AG04450 (cell line): ENCODE measurements at places on chromosomes 1 and 21.

DNA sequence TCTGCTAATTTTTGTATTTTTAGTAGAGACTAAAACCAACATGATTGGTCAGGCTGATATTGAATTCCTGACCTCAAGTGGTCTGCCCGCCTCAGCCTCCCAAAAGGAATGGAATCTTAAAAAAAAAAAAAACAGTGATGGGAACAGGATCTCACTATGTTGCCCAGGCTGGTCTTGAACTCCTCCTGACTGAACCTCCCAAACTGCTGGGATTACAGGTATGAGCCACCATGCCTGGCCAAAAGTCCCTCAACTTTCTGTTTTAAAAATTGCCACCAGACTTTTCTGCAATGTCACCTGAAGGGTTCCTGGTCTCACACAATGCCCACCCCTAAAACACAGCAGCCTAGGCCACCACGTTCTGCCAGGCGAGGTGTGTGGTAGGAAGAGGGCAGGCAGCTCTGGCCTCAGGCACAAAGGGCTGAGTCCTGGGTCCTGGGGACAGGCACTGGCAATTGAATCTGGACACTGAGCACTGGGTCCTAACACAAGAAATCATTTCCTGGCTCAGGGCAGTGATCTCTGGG, 21.2 kb upstream of the THRAP3 start:
- DNase-seq, result no peak

DNA sequence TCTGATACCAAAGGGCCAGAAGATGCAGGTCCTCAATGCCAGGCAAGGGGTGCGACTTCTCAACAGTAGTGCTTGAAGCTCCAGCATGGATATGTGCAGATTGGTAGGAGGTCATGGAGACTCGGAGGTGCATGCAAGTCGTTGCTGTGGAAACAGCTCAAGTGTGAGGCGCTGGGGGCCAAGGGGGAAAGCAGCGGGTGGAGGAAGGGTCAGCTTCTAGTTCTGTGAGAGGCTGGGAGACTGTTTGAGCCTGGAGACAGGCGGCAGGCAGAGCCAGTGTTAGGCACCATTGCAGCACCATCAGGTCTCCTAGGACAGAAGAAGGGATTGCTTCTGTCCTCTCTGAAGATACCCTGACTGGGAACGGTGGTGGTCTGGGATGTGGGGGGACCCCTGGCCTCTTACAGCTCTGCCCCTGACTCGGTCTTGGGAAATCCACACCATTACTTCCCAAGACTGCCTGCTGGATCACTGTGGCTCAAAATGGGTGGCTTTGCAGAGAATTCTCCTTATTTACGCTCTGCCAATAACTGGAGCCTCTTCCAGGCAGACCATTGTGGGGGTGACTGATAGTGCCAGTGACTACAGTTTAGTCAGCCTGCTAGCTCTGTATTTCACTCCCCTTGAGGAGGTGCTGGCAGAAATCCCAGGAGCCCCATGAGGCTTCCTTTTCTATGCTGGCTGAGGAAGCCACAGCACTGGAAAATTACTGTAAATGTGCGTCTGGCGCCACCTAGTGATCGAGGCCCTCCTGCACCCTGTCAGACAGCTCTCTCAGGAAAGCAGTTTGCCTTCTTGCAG, 46.3 kb upstream of the VANGL1 start:
- DNase-seq, result peak; percentile 90

DNA sequence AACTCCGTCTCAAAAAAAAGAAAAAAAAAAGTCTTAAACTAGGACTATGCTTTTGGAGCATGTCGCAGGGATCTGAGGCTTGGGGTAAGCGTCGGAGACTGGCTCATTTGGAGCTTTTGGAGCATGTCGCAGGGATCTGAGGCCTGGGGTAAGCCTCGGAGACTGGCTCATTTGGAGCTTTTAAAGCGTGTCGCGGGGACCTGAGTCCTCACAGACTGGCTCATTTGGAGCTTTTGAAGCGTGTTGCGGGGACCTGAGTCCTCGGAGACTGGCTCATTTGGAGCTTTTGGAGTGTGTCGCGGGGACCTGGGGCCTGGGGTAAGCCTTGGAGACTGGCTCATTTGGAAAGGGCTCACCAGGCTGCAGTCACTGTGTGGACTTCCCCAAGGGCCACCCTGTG, 13.6 kb upstream of the TSPEAR start:
- no peak for DNase-seq

DNA sequence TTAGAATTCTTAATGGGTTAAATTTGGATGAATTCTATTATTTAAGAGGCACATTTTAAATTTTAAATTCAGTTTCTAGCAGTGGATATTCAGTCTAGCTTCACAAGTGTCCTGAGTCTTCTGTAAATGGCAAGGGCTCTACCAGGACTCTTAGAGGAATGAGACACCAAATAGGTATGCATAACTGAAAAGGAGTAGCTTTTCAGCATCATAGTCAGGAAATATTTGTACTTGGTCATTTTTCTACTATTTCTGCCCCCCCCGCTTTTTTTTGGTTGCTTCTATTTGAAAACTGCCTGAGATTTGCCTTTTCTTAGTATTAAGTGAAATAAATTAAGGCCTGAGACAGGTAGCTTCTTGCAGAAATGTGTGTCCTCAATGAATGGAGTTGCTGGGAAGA, 80.2 kb downstream of the MAST2 start:
- no peak for DNase-seq

- DNase-seq, result no peak
Observed at GRCh38 chr1:246583448-246584185, 17.4 kb downstream of the CNST start.

DNA sequence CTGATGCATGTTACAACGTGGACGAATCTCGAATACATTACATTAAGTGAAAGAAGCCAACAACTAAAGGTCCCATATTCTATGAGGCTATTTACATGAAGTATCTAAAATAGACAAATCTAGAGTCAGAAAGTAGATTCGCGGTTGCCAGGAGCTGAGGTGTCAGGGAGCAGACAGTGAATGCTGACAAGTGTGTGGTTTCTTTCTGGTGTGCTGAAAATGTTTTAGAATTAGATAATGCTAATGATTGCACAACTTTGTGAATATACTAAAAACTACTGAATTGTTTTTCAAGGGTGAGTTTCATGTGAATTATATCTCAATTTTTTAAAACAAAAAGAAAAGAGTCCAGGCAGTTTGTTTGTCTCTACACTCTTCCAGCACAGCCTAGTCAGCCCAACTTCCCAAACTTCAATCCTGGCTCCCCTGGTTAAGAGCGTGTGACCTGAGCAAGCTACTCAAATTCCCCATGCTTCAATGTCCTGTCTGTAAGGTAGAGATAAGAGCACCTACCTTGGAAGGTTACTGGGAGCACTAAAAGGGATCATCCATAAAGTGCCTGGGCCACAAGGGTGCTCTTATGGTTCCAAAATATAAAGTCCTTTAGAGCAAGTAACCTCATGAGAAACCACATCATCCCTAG, 20.9 kb downstream of the HLCS start:
- DNase-seq, result no peak

DNA sequence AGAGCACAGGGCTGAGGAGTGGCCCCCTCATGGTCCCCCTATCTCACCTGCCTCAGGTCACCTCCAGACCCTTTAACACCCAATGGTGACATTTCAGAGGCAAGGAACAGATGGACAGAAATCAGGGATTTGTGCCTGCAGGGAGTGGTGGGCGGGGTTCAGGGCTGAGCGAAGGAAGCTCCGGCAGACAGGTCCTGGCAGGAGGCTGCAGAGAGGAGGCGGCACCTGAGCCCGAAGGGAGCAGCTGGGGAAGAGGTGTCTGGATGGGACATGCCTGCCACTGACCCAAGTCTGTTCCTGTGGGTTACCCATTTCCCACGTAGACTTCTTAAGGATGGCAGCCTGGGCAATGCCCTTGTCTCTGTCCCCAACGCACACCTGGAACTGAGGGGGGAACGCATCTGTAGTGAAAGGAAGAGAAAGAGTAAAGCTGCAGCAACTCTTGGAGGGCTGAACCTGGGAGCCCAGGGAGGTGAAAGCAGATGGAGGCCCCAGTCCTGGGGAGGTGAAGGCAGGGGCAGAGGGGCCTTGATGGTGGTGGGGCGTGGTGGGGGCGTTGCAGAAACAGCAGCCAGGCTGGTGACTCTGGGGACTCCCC, 61.6 kb upstream of the ADARB1 start:
- no peak for DNase-seq

GRCh38 chr1:214525535-214526019, 25.8 kb downstream of the PTPN14 start:
- no peak for DNase-seq
